ENCODE measurements at places on chromosomes 2 and 18. TPM values are rescaled to one million over a fixed set of nuclear protein-coding genes. Genes with fewer than 3 reads are reported as not detected.

NEUROD1 gene
- not detected for total RNA-seq

PCARE gene
- not detected for total RNA-seq

SERPINB7 gene
- total RNA-seq, result 4.2 TPM

DQX1 gene
- total RNA-seq, result 1.3 TPM

ARHGEF4 gene
- 16.1 TPM for total RNA-seq

COL3A1 gene
- total RNA-seq, result not detected

GRCh38 chr2:222837643-222838056, 23.2 kb upstream of the ACSL3 start:
- no peaks in the 10 kb centered on the region for H3K27me3 ChIP-seq
- H3K4me1 ChIP-seq, result peaks cover 84% of the 10 kb centered on the region
- no peaks in the 10 kb centered on the region for H3K36me3 ChIP-seq
- H3K4me3 ChIP-seq, result peak overlapping the region; percentile 31
- peak overlapping the region; percentile 82 for H3K27ac ChIP-seq

DNA sequence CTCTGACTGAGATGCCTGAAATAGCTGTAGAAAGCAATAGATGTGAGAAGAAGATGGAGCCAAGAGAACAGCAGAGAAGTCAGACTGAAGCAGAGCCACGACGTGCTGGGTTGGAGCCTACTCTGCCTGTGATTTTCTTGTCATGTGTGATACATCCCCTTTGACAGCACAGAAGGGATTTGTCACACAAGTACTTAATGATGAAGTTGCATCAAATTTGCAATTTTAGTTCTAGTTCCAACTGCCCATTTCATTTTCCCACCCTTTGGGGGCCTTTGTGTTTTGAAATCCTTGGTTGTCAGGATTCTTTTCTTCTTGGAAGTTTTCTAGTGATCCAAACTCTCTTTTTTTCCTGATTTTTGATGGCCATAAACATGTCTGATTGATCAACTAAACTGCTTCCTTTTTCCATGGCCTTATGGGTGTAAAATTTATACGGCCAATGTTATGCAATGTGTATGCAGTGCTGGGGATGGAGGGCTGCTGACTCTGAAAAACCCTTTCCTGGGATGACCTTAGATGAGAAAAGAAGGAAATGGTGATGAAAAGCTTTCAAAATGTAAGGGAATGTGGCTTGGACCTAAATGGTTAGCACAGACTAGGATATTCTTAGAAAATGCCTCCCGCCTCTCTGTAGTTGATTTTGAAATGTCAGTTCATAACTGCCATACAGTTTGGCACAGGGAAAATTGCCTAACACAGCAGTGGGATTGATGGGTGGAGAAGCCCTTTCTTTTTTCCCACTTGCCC, 9.6 kb upstream of the B3GNT2 start:
- H3K4me1 ChIP-seq, result no peaks in the 10 kb centered on the region
- no peak for DNase-seq
- H3K27me3 ChIP-seq, result no peaks in the 10 kb centered on the region
- no peak overlapping the region for H3K4me3 ChIP-seq

DNA sequence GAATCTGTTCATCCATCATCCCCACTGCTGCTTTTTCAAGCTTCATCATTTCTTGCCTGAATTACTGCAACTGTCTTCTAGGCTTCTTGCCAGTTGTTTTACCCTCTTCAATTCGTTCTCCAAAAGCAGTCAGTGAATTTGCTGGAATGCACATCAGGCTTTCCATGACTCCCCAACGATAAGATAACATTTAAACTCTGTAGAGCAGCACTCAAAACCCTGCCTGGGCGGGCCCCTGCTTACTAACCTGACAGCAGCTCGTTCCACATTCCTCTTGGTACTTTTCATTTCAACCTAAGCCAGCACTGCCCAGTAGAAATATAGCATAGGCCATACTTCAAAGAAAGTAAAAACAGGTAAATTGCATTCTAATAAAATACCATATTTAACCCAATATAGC, 342.9 kb downstream of the SUCLG1 start:
- H3K27me3 ChIP-seq, result no peaks in the 10 kb centered on the region
- no peaks in the 10 kb centered on the region for H3K4me1 ChIP-seq
- DNase-seq, result no peak

GRCh38 chr2:144682248-144682647, 162.3 kb upstream of the ZEB2 start:
- H3K27ac ChIP-seq, result no peak overlapping the region
- no peak overlapping the region for H3K4me3 ChIP-seq
- H3K36me3 ChIP-seq, result no peaks in the 10 kb centered on the region

DNA sequence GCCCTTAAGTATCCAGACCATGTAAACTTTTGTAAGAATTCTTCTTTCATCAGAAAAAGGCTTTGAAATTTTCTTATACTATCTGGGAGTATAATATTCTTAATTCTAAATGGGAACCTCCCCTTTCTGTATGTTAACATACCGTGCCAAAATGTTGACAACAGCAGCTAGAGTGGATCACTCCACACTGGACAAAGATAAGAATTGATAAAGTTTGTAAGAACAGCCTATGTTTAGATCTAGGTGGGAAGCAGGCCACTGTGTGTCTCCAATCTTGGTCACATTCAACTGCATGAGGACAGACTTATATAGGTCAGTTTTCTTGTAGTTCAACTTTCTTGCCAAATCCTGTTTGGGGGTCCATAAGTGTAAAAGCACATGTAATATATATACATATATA, 235.7 kb downstream of the RPIA start:
- peaks cover 4% of the 10 kb centered on the region for H3K27me3 ChIP-seq
- no peaks in the 10 kb centered on the region for H3K36me3 ChIP-seq
- no peak for DNase-seq

- no peak for DNase-seq
- H3K27me3 ChIP-seq, result no peaks in the 10 kb centered on the region
- H3K4me3 ChIP-seq, result no peak overlapping the region
These were observed 21.1 kb downstream of the TET3 start for GRCh38 chr2:74005786-74006185.

GRCh38 chr2:156489195-156489594, 53.0 kb downstream of the GPD2 start:
- H3K27ac ChIP-seq, result no peak overlapping the region
- no peak for DNase-seq
- H3K36me3 ChIP-seq, result no peaks in the 10 kb centered on the region
- H3K4me1 ChIP-seq, result peaks cover 10% of the 10 kb centered on the region
- no peaks in the 10 kb centered on the region for H3K27me3 ChIP-seq
- H3K4me3 ChIP-seq, result no peak overlapping the region

GRCh38 chr2:206993964-206994363, 54.6 kb downstream of the CPO start:
- H3K4me3 ChIP-seq, result no peak overlapping the region
- no peak overlapping the region for H3K27ac ChIP-seq
- no peaks in the 10 kb centered on the region for H3K27me3 ChIP-seq
- H3K4me1 ChIP-seq, result no peaks in the 10 kb centered on the region

DNA sequence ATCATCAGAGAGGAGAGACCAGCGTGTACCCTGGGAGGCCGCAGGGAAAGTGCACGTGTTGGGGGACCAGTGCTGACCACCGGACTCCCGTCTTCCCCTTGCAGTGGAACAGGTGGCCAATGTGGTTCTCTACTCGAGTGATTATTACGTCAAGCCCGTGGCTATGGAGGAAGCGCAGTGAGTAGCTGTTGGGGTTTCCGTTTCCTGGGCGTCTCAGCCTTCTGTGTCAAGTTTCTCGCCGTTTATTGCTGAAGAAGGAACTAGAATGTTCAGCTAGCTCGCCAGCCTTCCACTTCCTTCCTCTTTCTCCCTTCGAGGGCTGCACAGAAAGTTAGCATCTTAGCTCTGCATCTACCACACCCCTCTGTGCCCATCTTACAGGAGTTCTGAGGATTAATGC, 22.8 kb upstream of the DGKD start:
- H3K27ac ChIP-seq, result no peak overlapping the region
- no peak for DNase-seq
- H3K4me3 ChIP-seq, result no peak overlapping the region
- H3K4me1 ChIP-seq, result no peaks in the 10 kb centered on the region
- H3K36me3 ChIP-seq, result no peaks in the 10 kb centered on the region

- H3K27me3 ChIP-seq, result no peaks in the 10 kb centered on the region
- no peaks in the 10 kb centered on the region for H3K4me1 ChIP-seq
- H3K36me3 ChIP-seq, result no peaks in the 10 kb centered on the region
- H3K4me3 ChIP-seq, result no peak overlapping the region
- no peak for DNase-seq
These were observed 72.2 kb downstream of the HDAC4 start for GRCh38 chr2:239328351-239329191.

GRCh38 chr2:221123396-221123795, 448.7 kb downstream of the EPHA4 start:
- no peaks in the 10 kb centered on the region for H3K36me3 ChIP-seq
- no peak for DNase-seq
- no peak overlapping the region for H3K27ac ChIP-seq
- no peaks in the 10 kb centered on the region for H3K4me1 ChIP-seq
- no peak overlapping the region for H3K4me3 ChIP-seq

DNA sequence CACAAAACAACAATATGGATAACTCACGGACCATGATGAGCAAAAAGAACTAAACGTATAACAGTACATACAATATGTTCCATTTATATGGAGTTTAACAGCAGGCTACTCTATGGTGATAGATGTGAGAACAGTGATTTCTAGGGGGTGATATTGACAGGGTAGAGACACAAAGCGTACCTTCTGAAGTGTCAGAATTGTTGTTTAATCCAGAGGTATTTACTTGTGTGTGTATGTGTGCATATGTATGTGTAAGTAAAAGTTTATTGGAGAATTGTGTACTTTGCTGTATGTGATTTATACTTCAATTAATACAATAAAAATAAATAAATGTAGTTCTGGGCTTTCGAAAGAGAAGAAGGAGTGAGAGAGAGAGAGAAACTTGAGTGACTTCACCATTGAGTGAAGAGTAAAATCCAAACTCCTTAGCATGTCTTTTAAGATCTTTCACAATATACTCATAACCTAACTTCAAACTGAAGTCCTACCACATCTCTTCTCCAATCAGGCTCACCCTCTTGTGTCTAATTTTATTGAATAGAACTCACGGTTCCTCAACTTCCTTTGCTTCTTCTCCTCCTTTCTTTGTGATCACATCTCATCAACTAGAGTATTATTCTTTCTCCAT, 126.0 kb upstream of the KLF7 start:
- no peak overlapping the region for H3K27ac ChIP-seq
- H3K36me3 ChIP-seq, result no peaks in the 10 kb centered on the region
- no peak for DNase-seq
- H3K4me1 ChIP-seq, result peaks cover 16% of the 10 kb centered on the region

DNA sequence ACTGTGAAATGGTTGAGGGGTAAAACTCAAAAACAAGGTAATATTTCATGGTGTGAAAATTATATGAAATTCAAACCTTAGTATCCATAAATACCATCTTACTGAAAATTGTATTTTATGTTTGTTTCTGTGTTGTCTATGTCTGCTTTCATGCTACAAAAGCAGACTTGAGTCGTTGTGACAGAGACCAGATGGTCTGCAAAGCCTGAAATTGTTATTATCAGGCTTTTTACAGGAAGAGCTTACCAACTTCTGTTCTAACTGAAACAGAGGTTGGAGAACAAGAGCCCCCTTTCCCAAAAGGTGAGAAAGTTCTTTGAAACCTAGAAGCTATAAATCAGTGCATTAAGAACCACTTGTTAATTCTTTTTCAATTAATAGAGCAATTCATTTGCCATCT, 110.0 kb downstream of the COL4A4 start:
- no peak overlapping the region for H3K27ac ChIP-seq
- DNase-seq, result no peak
- H3K27me3 ChIP-seq, result no peaks in the 10 kb centered on the region
- H3K4me3 ChIP-seq, result no peak overlapping the region
- H3K4me1 ChIP-seq, result no peaks in the 10 kb centered on the region
- H3K36me3 ChIP-seq, result no peaks in the 10 kb centered on the region

- H3K4me1 ChIP-seq, result peaks cover 11% of the 10 kb centered on the region
- H3K4me3 ChIP-seq, result no peak overlapping the region
- no peaks in the 10 kb centered on the region for H3K27me3 ChIP-seq
- no peaks in the 10 kb centered on the region for H3K36me3 ChIP-seq
- no peak overlapping the region for H3K27ac ChIP-seq
- DNase-seq, result peak; percentile 66
These were observed 30.5 kb downstream of the B3GNT7 start for GRCh38 chr2:231425811-231426703.

GRCh38 chr2:235669269-235669831, 175.5 kb downstream of the AGAP1 start:
- peak overlapping the region; percentile 41 for H3K4me3 ChIP-seq
- H3K27me3 ChIP-seq, result no peaks in the 10 kb centered on the region
- no peak overlapping the region for H3K27ac ChIP-seq
- peaks cover 54% of the 10 kb centered on the region for H3K4me1 ChIP-seq

GRCh38 chr2:55097461-55098410, 47.5 kb upstream of the RTN4 start:
- no peak overlapping the region for H3K4me3 ChIP-seq
- H3K27ac ChIP-seq, result peak overlapping the region; percentile 98
- DNase-seq, result peak; percentile 33
- no peaks in the 10 kb centered on the region for H3K36me3 ChIP-seq
- H3K4me1 ChIP-seq, result peaks cover 100% of the 10 kb centered on the region

GRCh38 chr2:148167855-148168254, 147.0 kb downstream of the MBD5 start:
- H3K4me3 ChIP-seq, result no peak overlapping the region
- no peaks in the 10 kb centered on the region for H3K4me1 ChIP-seq
- DNase-seq, result no peak
- H3K27ac ChIP-seq, result no peak overlapping the region

GRCh38 chr2:194205568-194206227, 1451.3 kb upstream of the SLC39A10 start:
- DNase-seq, result no peak
- no peaks in the 10 kb centered on the region for H3K36me3 ChIP-seq
- H3K27ac ChIP-seq, result no peak overlapping the region
- H3K27me3 ChIP-seq, result no peaks in the 10 kb centered on the region
- no peak overlapping the region for H3K4me3 ChIP-seq
- no peaks in the 10 kb centered on the region for H3K4me1 ChIP-seq

GRCh38 chr2:199607914-199608313, 150.2 kb upstream of the SATB2 start:
- H3K27me3 ChIP-seq, result 0 out of 2 replicates have a peak, but pooled peaks cover 3% of the 10 kb centered on the region
- DNase-seq, result no peak
- H3K4me1 ChIP-seq, result no peaks in the 10 kb centered on the region
- H3K27ac ChIP-seq, result no peak overlapping the region
- no peak overlapping the region for H3K4me3 ChIP-seq

DNA sequence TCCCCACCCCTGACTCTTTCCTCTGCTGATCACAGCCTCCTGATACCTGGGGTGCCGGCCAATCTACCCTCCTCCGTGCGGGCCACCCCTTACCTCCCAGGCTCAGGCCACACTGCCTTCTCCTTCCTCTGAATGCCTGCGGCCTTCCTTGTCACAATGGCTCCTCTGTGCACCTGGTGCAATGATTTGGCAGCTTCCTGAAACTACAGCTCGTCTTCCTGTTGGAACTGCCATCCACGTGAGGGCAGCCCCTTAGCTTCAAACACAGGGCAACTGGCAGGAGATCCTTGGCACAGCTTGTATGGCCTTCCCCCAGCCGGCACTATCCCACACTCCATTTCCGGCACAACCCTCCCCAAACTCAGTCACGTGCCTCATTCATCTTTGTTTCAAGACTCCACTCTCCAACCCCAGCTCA, 69.0 kb downstream of the STPG4 start:
- H3K27me3 ChIP-seq, result no peaks in the 10 kb centered on the region
- no peak overlapping the region for H3K27ac ChIP-seq
- H3K4me1 ChIP-seq, result peaks cover 20% of the 10 kb centered on the region
- no peak for DNase-seq
- H3K4me3 ChIP-seq, result no peak overlapping the region
